ENCODE measurements at places on chromosomes 1 and 21.

GRCh38 chr1:175128523-175128922, 60.9 kb downstream of the TNN start:
- DNase-seq, result no peak

DNA sequence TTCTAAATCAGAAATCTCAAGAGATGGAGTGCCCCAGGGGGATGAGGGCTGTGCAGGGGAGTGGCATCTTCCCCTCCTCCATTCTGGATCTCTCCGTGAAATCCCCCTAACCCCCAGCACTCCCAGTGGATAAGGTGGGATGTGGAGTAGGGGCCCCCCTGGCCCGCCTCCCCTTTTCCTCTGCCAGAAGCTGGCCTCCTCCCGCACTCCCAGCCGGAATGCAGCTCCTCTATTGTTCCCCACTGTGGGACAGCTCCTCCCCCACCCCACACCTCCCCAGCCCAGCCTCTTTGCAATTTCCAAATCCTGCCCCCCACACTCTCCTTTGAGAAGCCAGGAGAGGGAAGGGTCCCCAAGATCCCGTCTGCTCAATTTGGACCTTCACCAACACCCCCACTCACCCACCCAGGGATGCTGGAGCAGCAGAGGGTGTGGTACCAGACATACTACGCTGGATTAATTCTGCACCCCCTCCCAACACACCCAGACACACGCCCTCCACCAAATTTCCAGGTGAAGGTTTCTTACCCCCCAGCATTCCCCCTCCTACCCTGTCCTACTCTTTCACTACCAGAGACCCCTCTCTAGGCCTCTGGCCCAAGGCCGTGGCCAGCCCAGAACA, 1.9 kb downstream of the MEX3A start:
- DNase-seq, result no peak

DNA sequence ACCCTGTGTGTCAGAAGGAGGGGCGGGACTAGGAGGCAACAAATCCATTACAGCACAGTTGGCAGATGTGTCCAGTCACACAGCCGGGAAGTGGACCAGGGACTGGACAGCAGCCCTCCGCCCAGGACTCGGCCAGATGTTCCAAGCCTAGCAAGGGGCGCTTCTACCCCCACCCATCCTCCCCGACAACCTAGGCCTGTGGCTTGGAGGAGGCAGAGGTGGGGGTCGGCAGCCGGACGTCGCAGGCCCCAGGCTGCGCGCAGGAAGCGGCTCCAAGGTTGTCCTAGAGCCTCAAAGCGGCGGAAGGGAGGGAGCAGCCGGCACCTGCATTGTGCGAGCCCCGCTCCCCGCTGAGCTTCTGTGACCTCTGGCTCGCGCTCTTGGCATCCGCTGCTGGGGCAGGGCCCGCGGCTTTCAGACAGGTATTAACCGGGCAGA, 20.6 kb upstream of the MYCL start:
- no peak for DNase-seq

DNA sequence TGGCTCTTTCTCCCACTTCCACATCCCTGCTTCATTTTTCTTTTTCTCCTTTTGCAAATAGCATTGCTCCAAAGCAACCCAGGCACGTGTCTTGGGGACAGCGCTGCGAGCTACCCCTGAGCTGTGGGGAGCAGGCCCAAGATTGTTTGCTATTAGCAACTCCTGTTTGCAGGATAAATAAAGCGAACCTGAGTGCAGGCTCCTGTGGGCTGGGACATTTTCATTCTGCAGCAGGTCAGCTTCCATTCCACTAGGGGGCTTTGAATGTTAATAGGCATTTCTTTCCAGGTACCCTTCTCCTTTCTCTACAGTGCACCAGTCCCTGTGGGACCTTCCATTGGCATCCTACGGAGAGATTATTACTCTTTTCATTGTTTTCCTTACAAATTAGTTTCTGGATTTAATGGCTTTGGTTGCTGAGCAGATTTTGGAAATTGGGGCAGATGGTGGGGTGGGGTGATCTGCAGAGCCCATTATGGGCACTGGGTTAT, 54.0 kb downstream of the OLFML3 start:
- DNase-seq, result no peak

GRCh38 chr1:85504417-85504816, 39.5 kb upstream of the DDAH1 start:
- DNase-seq, result no peak

- DNase-seq, result no peak
Measured at GRCh38 chr1:67886076-67886475, 52.8 kb upstream of the GNG12 start.

- DNase-seq, result no peak
Measured at GRCh38 chr1:85137660-85138059, 63.2 kb downstream of the SYDE2 start.

DNA sequence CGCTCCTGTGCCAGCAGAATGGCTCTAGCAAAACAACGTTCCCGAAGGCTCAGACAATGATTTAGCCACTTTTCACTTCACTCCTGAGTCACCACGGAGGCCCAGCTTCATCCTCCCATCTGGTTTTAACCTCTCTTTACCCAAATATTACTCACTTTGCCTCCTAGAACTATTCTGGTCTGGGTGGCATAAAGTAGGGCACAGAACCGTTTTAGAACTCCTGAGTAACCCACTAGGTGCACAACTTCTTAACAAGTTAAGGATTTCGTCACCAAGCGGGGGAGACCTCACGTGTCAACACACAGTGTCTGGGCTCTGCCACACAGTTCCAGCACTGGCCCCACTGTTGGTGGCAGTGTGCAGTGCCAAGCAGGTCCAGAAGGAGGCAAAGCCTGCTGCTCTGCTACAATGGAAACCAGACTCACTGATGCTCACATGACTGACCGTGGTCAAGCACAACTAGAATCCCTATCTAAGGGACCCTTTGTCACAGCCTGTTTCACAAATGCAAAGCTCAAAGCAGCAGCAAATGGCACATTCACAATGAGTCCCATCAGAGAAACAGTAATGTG, 121.7 kb downstream of the SIPA1L2 start:
- no peak for DNase-seq

GRCh38 chr1:42745851-42746250, 5.8 kb upstream of the CLDN19 start:
- no peak for DNase-seq

GRCh38 chr1:6385488-6386191, 7.9 kb downstream of the ACOT7 start:
- no peak for DNase-seq

DNA sequence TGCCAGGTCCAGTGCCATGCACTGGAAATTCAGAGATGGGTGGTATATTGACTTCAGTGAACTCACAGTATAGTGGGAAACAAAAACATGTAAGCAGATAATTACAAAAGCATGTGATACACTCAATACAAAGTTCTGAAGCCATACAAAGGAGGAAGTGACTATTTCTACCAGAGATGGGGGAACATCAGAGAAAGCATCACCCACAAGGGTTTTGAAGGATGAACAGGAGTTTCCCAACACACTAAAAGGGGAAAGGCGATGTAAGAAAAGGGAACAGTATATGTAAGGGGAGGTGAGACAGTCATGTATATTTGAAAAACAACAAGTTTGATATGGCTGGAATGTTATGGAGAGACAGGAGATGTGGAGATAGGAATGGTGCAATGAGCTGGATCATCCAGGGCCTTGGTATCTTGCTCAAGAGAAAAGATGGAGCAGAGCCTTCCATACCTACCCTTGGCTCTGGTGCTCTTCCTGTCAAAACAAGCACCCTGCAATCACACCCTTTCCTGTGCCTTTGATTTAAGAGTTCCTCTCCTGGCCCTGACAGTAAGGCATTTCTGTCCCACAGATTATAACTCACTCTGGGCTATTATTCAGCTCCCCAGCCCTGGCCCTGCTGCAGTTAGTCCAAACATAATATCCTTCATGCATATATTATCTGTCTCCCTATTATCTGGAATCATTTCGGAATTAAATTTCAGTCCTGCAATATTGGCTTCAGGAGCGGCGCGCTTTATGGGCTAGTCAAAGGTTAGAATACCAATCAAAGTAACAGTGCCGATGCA, 60.5 kb downstream of the DMAP1 start:
- DNase-seq, result no peak

DNA sequence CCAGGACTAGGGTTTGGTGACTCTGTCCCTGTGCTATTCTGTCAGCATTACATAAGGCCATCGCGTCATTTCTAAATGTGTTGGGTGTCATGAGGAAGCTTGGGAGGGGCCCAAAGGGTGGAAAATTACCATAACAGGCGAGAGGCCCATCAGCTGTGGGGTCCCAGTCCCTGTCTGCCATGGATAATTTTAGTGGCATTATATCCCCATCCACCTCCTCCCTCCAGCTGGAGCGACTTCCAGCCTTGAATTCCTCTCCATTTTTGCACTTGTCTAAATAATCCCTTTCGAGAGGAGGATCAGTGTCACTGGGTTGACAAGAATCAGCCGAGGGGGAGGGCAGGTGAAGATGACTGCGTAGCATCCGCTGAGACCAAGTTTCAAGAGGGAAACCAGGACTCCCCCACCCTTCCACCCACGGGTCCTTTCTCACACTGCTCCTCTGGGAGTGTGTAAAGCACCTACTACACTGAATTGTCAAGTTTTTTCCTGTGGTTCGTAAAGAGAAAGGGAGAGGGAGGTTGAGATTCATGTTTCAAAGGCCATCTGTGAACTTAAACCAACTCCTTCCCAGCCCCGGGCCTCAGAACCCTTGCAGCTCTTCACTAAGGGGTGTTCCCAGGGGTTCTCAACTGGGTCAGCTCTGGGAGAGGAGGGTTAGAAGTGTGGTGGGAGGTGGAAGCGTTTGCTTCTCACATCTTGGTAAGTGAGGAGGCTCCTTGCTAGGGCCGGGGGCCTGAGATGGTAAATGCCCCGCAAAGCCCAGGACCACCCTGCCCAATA, 29.2 kb downstream of the VASH2 start:
- DNase-seq, result no peak

- DNase-seq, result no peak
Measured at GRCh38 chr21:14308234-14308633, 74.7 kb downstream of the HSPA13 start.

- no peak for DNase-seq
Measured at GRCh38 chr1:93678946-93679480, 2.6 kb downstream of the BCAR3 start.

DNA sequence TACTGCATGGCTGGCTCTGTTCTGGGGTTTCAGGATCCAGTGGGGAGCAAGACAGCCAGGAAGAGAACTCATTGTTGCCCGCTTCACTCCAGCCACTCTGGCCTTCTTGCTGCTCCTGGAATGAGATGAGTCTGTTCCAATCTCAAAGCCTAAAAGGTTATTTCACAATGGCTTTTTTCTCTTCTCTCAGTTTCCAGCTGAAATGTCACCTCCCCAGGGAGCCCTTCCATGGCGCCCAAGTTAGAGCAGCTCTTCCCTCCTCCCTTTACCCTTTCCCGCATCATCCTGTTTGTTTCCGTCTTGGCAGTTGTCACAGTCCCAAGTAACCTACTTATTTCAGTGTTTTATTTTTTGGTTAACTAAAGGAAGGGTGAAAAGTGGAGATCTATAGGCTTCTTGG, 15.8 kb downstream of the PLA2G2A start:
- DNase-seq, result no peak

DNA sequence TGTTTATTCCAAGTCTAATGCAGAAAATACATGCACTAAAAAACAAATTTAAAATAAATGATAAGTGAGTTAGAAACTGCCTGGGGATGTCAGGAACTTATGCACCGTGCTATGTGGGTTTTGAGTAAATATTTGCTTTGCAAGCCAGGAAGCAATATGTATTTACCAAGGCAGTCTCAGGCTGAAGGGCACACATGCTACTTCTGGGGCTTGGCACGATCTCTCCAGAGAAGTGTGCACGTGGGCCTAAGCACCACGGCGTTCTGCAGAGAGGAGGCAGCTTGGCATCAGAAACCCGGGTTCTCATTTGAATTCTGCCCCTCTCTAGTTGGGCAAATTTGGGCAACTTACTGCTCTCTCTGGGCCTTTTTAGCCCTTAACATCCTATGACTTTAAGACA, 72.6 kb upstream of the ROR1 start:
- DNase-seq, result no peak

DNA sequence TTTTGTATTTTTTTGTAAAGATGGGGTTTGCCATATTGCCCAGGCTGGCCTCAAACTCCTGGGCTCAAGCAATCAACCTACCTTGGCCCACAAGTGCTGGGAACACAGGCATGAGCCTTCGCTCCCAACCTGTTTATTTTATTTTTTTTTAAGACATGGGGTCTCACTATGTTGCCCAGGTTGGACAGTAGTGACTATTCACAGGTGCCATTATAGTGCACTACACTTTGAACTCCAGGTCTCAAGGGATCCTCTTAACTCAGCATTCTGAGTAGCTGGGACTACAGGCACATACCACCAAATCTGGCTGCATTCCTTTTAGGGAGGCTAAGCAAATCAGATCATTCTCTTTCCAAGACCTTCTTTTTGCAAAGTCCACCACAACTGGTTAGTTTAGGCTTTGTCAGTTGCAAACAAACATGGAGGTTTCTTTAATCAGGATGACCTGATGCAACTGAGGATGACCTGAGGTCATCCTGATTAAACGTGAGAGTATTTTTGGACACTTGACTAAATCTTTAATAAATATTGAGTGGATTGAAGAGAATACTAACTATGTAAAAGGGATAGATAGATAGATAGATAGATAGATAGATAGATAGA, 30.0 kb upstream of the RALGPS2 start:
- no peak for DNase-seq

DNA sequence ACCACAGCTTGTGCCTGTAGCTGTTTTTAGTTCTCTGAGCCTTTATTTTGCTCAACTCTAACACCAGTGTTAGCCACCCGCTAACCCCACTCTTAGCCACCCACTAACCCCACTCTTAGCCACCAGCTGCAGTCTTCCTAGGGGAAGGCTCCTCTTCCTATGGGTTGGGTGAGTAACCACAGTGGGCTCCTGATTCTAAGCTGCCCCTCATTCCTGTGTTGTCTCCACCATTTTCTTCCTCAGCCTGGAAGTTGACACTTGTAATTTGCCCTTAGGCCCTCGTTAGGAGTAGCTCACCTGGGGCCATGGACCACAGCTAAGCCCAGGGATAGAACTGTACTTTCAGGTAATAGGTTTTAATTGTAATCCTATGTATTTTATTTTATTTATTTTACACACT, 782.9 kb upstream of the TPTE start:
- no peak for DNase-seq

DNA sequence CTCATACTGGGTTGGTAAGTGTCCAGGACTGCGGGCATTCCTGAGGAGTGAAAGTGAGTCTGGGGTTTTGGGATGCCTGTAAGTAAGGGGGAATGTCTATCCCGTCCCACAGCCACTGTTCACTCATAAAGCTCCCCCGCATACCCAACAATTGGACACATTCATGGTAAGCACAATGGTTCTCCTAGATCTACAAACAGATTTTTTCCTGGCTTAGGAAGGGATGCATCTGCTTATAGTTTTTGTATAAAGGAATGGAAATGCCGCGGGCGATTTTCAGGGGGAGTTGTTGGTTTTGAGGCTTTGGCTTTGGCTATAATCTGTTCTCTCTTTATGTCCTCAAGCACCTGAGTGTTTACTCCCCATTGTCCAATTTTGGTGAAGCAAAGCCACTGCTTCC, 7.1 kb downstream of the ERVH48-1 start:
- DNase-seq, result no peak

Measured in activated CD4-positive, CD25-positive, alpha-beta regulatory T cell treated with anti-CD3 and anti-CD28 coated beads, Interleukin-2, amount 50 U/mL, for 16 hours (primary cell).